ENCODE measurements at places on chromosomes 3 and 15.

GRCh38 chr3:71513081-71513480, 70.4 kb downstream of the FOXP1 start:
- DNase-seq: no peak

- DNase-seq: no peak
These were observed 12.6 kb upstream of the GOLGA6L7 start for GRCh38 chr15:28861031-28861534.

DNA sequence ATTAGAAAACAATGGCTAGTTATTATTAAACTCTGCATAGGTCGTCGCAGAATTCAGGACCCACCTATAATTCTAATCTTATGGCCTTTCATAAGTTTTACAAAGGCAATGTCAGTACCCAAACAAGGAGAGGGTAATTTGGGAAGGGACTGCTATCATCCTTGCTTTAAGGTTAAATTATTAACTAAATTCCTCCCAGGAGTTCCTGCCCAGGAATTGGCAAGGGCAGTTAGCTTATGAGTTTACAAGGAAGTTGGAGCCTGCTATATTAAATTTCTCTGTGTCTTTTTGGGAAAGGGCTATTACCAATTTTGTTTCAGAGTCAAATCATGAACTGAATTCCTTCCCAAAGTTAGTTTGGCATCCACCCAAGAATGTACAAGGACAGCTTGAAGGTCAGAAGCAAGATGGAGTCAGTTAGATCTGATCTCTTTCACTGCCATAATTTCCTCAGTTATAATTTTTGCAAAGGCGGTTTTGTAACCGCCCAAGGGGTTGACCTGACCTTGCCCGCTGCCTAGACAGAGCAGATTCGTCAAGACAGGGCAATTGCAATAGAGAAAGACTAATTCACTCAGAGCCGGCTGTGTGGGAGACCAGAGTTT, 45.3 kb upstream of the LHFPL4 start:
- no peak for DNase-seq

GRCh38 chr3:152860736-152861135, 25.8 kb downstream of the P2RY1 start:
- no peak for DNase-seq
